T-helper 1 cell treated with Interleukin-12 subunit alpha and Interleukin-12 subunit beta and Interleukin-4 antibody, amounts not matched to agents 30 ng/mL and 1 ng/mL, for 36 hours (primary cell): ENCODE measurements at places on chromosomes 2 and 18. TPM values are rescaled to one million over a fixed set of nuclear protein-coding genes. Genes with fewer than 3 reads are reported as not detected.

The COL4A3 gene
- not detected in 2 replicates for total RNA-seq

The ANKRD30BL gene
- total RNA-seq = not detected in 2 replicates

The ATP6V1C2 gene
- not detected in 2 replicates for total RNA-seq

The TMEFF2 gene
- total RNA-seq = not detected in 2 replicates

The MYOM1 gene
- 1.0 and 1.6 TPM in 2 replicates for total RNA-seq

The DNAH6 gene
- 0.39 and 0.81 TPM in 2 replicates for total RNA-seq

The NT5DC4 gene
- total RNA-seq = 0.17 TPM in 1 of 2 replicates, not detected in the other

The NAPG gene
- 37.1 and 38.2 TPM in 2 replicates for total RNA-seq

The SPATA3 gene
- not detected in 2 replicates for total RNA-seq

The LDLRAD4 gene
- 23.7 and 24.7 TPM in 2 replicates for total RNA-seq

The LYG2 gene
- not detected in 2 replicates for total RNA-seq

The ALK gene
- not detected in 2 replicates for total RNA-seq

The C2orf81 gene
- total RNA-seq = 3.5 and 3.9 TPM in 2 replicates

The CLK1 gene
- total RNA-seq = 111 and 115 TPM in 2 replicates

The MRPL33 gene
- 33.4 and 39.1 TPM in 2 replicates for total RNA-seq

The SYT4 gene
- not detected in 2 replicates for total RNA-seq

The PROKR1 gene
- total RNA-seq = 0.05 TPM in 1 of 2 replicates, not detected in the other

The SRD5A2 gene
- not detected in 2 replicates for total RNA-seq

The ARHGEF4 gene
- total RNA-seq = 0.37 TPM in 1 of 2 replicates, not detected in the other

The ITGA4 gene
- total RNA-seq = 157 and 174 TPM in 2 replicates

The CPO gene
- total RNA-seq = not detected in 2 replicates

The CAD gene
- total RNA-seq = 68.3 and 72.3 TPM in 2 replicates

The UGT1A8 gene
- not detected in 2 replicates for total RNA-seq

The MTCL1 gene
- total RNA-seq = 0.42 and 0.56 TPM in 2 replicates

The ZDBF2 gene
- total RNA-seq = 10.8 and 11.0 TPM in 2 replicates

The CLASP1 gene
- 68.8 and 76.0 TPM in 2 replicates for total RNA-seq

The TUBB8B gene
- total RNA-seq = not detected in 2 replicates

The BAZ2B gene
- total RNA-seq = 7.5 and 8.7 TPM in 2 replicates

The TUBA4B gene
- total RNA-seq = 0.17 TPM in 1 of 2 replicates, not detected in the other

The RNMT gene
- total RNA-seq = 35.5 and 38.4 TPM in 2 replicates

The KCNJ3 gene
- total RNA-seq = not detected in 2 replicates

The CWC22 gene
- total RNA-seq = 24.0 and 24.1 TPM in 2 replicates

The G6PC2 gene
- total RNA-seq = not detected in 2 replicates

The PRSS56 gene
- total RNA-seq = not detected in 2 replicates

The SP5 gene
- 0.12 and 0.17 TPM in 2 replicates for total RNA-seq

The RIT2 gene
- total RNA-seq = not detected in 2 replicates

The M1AP gene
- not detected in 2 replicates for total RNA-seq

The LAMA3 gene
- 0.05 TPM in 1 of 2 replicates, not detected in the other for total RNA-seq

The SLC14A1 gene
- 0.44 and 0.59 TPM in 2 replicates for total RNA-seq

The GALR1 gene
- total RNA-seq = not detected in 2 replicates

The FIGN gene
- not detected in 2 replicates for total RNA-seq

The BOK gene
- total RNA-seq = 0.07 TPM in 2 replicates

The ANTXR1 gene
- total RNA-seq = 0.07 and 0.15 TPM in 2 replicates

The MSTN gene
- total RNA-seq = 0.07 TPM in 1 of 2 replicates, not detected in the other

The IMPACT gene
- total RNA-seq = 7.4 and 10.4 TPM in 2 replicates

The SERPINB4 gene
- not detected in 2 replicates for total RNA-seq

The INO80D gene
- 34.1 and 35.9 TPM in 2 replicates for total RNA-seq

The ACADL gene
- total RNA-seq = not detected in 2 replicates

The TDRD15 gene
- not detected in 2 replicates for total RNA-seq

The TMEM37 gene
- total RNA-seq = not detected in 2 replicates

The SP140 gene
- 108 and 111 TPM in 2 replicates for total RNA-seq

The MOGAT1 gene
- not detected in 2 replicates for total RNA-seq

The DLX2 gene
- total RNA-seq = not detected in 2 replicates
